ENCODE measurements at places on chromosomes 2 and 18.

GRCh38 chr2:70546376-70546775, 7.2 kb downstream of the TGFA start:
- DNase-seq = no peak

DNA sequence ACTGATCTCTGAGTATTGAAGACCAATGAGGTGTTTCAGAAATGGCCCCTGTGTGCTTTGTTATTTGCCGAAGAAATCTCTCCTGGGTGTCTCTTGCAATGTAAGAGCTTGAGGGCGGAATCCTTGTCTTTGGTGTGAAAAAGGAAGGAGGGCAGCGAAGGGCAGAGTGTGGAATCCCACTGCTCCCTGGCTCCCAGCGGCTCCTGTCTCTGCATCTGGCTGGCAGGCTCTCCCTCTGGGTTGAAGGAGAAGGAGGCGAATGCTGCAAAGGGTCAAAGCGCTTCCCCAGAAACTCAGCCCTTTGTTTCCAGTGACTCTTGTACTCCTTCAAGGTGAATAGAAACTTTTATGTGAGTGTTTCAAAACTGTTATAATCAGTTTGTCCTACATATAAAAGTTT, 457.5 kb downstream of the CNTNAP5 start:
- no peak for DNase-seq

DNA sequence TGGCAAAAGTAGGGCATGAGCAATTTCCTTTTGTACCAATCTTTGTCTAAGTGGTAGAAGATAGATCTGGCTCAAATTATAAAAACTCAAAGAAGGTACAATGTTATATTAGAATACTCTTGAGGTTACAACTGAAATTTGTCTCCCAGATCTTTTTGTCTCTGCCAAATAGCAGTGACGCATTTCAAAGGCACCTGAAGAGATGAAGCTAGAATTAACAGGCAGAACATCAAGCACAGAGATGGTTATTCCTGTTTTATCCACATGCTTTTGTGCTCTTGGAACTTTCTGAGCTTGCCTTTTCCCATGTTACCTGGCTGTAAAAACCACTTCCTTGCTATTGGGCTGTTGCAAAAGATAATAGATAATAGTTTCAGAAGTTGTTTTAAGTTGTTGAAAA, 74.3 kb downstream of the GREB1L start:
- DNase-seq = no peak

DNA sequence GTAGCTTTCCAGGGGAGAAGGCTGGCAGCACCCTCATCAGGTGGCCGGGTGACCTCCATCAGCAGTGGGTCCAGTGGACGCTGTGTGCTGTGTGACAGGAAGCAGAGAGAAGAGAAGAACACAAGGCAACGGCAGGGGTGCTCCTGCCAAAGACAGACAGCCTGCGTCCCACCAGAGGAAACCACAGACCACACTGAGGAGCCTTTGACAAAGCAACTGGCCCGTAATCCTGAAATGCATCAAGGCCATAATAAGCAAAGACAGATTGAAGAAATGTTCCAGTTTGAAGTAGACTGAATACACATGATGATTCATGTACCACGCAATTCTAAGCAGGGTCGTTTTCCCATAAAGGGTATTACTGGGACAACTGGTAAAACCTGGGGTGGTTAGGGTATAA, 172.4 kb downstream of the FBXO15 start:
- peak; percentile 34 for DNase-seq

- no peak for DNase-seq
Observed at GRCh38 chr2:233112329-233112728, 52.2 kb downstream of the INPP5D start.

DNA sequence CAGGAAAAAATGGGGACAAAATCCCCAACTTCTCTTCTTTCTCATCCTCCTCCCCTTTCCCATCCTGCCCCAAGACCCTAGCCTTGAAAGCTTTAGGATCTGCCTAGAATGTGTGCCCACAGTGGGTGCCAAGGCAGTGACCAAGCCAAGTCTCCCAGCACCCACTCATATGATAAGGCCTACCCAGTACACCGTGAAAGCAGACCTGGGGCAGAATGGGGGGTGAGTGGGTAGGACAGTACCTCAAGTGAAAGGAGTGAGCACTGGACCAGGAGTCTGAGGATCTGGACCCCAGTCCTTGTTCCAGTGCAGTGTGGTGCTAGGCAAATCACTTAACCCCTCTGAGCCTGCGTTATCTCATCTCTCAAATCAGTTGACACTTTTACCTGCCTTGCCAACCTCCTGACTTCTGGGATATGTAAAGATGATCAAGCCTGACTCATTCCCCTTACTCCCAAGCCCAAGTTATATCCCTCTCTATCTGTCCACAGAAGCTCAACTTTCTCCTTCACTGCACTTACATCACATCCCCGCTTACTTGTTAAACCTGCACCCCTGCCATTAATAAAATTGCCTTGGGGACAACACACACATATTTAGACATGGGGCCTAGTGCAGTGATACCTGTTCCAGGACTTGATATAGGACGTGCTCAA, 109.7 kb downstream of the ATL2 start:
- no peak for DNase-seq

DNA sequence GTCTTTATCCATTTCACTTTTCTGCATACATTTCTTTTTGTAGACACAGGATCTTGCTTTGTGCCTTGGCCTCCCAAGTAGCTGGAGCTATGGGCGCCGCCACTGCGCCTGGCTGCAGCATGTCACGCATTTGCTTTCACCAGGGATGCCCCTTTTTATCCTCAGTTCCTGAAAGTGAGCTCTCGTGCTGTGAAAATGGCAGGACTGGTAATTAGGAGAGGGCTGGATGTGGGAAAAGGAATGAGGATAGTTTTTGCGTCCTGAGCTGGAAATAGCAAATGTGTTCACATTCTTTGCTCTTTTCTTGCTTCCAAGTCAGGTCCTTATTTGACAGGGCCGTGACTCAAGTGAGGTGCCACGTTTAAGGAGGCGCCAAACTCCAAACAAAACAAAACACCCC, 104.6 kb downstream of the LDLRAD4 start:
- DNase-seq = no peak

- no peak for DNase-seq
Observed at GRCh38 chr2:101089419-101089818, 61.8 kb downstream of the TBC1D8 start.

DNA sequence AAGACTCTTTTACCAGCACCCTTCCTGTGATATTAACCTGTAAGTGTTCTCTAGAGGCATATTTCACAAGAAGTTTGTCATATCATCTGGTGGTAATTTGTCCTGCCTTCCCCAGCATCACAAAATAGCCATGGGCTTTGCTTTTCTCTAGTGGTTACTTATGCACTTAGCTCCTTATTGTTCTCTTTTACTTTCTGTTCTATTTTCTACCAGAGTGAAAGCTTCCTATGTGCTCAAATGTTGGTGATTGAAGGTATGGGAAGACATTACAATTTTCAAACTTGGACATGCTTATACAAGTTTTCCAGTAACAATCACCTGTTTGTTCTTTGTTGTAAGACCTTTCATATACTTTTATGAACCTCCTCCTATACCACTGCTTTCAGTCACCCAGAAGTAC, 87.0 kb upstream of the KCNH7 start:
- DNase-seq = no peak

- peak; percentile 39 for DNase-seq
Observed at GRCh38 chr2:18626958-18627650, 37.7 kb upstream of the NT5C1B start.

- no peak for DNase-seq
Observed at GRCh38 chr18:3798032-3798431, 348.1 kb downstream of the TGIF1 start.

GRCh38 chr2:169349535-169349934, 12.8 kb downstream of the LRP2 start:
- no peak for DNase-seq

GRCh38 chr2:85797263-85797660, 43.5 kb downstream of the ATOH8 start:
- DNase-seq = no peak

- DNase-seq = peak; percentile 95
Observed at GRCh38 chr2:30234180-30234971, 3.0 kb downstream of the LBH start.

GRCh38 chr2:154978710-154979109, 280.2 kb downstream of the KCNJ3 start:
- no peak for DNase-seq

DNA sequence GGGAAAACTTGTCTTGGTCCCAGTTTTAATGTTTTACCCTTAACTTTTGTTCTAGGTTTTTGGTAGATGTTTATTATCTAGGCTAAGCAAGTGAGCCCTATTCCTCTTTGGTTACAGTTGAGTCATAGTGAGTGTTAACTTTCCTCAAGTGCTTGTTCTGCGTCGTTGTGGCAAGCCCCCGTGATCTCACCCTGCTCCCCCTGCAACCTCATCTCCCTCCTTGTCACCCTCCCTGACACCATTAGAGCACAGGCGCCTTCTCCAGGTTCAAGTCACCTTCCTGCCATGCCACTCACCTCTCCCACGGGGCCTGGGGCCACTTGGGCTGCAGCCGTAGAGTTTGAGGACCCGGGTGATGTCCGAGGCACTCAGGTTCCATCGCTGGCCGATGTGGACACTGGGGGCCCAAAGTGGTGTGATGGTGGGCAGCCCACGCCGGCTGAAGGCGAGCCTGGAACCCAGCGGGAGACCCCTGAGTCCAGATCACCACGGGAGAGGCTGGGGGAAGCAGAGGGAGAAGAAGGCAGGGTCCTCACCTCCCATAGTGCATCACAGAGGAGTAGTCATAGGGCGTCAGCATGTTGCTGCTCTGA, 8.7 kb downstream of the ASTL start:
- no peak for DNase-seq

DNA sequence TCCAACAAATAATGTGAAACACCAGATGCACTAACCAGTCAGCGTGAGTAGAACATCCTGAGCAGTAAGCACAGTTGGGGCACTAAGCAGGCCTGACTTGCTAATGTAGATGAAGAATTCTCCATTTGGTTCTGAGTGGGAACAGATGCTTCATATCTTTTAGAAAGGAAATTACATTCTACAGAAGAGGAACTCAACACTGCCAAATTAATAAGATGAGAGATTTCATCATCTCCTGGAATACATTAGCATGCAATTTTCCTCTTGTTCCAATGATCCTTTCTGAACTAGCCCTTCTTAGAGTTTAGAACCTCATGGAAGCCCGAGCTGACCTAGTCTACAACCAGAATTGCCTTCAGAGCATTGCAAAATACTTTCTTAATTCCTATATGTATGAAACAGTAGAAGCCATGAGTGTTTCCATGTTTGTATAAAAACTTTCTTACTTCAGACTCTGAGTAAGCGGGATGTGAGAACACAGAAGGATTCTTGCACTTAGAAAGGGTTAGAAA, 34.8 kb downstream of the COL5A2 start:
- peak; percentile 55 for DNase-seq

DNA sequence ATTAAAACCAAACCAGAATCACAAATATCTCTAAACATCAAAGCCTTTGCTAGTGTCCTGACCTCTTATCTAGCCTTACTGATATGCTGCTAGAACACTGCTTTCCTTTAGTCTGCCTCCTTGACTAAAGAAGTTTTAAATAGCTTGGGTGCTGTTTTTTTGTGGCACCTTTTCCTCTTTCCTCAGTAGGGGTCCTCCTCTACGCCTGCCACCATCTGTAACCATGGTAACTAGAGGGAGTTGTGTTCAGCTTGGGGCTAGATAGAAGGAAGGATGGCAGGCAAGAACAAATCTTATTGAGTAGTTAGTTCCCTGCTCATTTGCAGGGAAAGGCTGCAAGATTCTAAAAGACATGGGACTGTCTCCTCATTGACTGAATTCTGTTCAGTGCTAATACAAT, 86.0 kb downstream of the TAF4B start:
- DNase-seq = no peak

GRCh38 chr2:140491876-140492275, 1638.9 kb downstream of the LRP1B start:
- DNase-seq = no peak

- no peak for DNase-seq
Observed at GRCh38 chr2:224062481-224063297, 23.6 kb upstream of the SERPINE2 start.

DNA sequence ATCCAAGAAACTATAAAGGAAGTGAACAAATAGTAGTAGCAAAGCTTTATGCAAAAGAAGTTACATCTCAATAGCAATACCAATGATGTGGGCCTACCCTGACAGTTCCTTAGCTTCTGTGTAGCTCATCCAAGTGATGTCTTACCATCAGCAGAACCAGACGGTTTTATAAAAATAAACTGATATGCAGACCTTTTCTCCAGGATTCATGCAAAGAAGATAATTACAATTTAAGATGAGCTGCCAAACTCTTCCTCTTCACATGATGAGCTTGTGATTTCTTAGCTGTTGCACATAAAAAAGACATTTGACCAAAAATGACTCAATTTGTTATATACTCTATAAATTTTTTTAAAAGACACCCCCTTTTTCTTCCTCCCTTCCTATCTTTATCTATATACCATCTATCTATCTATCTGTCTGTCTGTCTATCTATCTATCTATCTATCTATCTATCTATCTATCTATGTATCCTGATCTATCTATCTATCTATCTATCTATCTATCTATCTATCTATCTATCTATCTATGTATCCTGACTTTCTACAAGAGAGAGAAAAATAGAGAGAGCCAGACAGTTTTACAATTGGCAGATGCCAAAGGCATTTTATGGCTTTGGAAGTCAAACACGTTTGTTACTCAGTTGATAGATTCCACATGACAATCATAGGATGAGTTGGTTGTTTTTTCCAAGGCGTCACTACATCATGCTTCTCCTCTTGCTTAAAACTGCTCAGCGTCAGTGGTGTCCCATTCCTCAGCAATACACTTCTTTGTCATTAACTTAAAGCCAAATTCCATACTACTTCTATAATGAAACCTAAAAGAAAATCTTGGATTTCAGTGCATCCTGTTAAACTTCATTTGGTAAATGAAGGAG, 65.9 kb upstream of the ACTR3 start:
- no peak for DNase-seq

DNA sequence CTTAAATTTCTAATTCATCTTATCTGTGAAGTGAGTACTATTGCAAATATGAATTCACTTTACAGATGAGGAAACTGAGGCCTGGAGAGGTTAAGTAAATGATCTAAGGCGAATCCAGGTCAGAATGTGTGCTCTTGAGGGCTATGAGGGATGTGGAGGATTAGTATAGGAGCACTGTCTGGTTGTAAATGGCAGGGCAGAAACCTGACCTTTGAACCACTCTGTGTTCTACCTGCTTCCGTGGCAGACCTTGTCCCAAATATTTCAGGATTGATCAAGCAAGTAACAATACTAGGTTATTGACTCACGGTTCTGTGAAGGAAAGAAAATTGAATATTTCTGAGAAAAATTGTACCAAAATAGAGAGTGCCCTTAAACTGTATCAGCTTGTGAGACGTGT, 74.7 kb downstream of the PTPRM start:
- no peak for DNase-seq

GRCh38 chr2:128452536-128453530, 134.2 kb upstream of the HS6ST1 start:
- no peak for DNase-seq

- DNase-seq = no peak
Observed at GRCh38 chr2:239175181-239175580, 225.6 kb downstream of the HDAC4 start.
